Smooth muscle cell of bladder (primary cell): ENCODE measurements at places on chromosomes 1 and 21. TPM values are rescaled to one million over a fixed set of nuclear protein-coding genes. Genes with fewer than 3 reads are reported as not detected.

AVPR1B gene
- not detected in 2 replicates for total RNA-seq

CCDC190 gene
- total RNA-seq = 0.14 TPM in 1 of 2 replicates, not detected in the other

CYP4B1 gene
- not detected in 2 replicates for total RNA-seq

ACTL8 gene
- under 0.01 and 0.09 TPM in 2 replicates for total RNA-seq

ANKRD45 gene
- 0.14 TPM in 1 of 2 replicates, not detected in the other for total RNA-seq

KIAA1614 gene
- 6.7 and 7.0 TPM in 2 replicates for total RNA-seq

CACNA1S gene
- not detected in 2 replicates for total RNA-seq

CD1E gene
- total RNA-seq = not detected in 2 replicates

CD53 gene
- total RNA-seq = not detected in 2 replicates

OR6K3 gene
- not detected in 2 replicates for total RNA-seq

CAMSAP2 gene
- 19.5 and 19.9 TPM in 2 replicates for total RNA-seq

WARS2 gene
- 16.5 and 20.5 TPM in 2 replicates for total RNA-seq

TDRD5 gene
- not detected in 2 replicates for total RNA-seq

TTC39A gene
- total RNA-seq = 0.28 and 0.74 TPM in 2 replicates

TCEA3 gene
- 11.1 and 19.6 TPM in 2 replicates for total RNA-seq

NENF gene
- 48.4 and 52.0 TPM in 2 replicates for total RNA-seq

CD1B gene
- total RNA-seq = not detected in 2 replicates

FNDC5 gene
- 1.8 and 4.0 TPM in 2 replicates for total RNA-seq

SLAMF8 gene
- not detected in 2 replicates for total RNA-seq

GREM2 gene
- 7.8 and 10.0 TPM in 2 replicates for total RNA-seq

LENEP gene
- 0.18 and 0.28 TPM in 2 replicates for total RNA-seq

OR2L13 gene
- not detected in 2 replicates for total RNA-seq

RNF186 gene
- not detected in 2 replicates for total RNA-seq

IRF6 gene
- 0.09 and 0.14 TPM in 2 replicates for total RNA-seq

GIPC2 gene
- 0.09 and 0.14 TPM in 2 replicates for total RNA-seq

ADAMTSL4 gene
- 3.6 and 4.8 TPM in 2 replicates for total RNA-seq

C4BPA gene
- total RNA-seq = under 0.01 TPM in 1 of 2 replicates, not detected in the other

HES5 gene
- total RNA-seq = not detected in 2 replicates

MAEL gene
- total RNA-seq = under 0.01 TPM in 1 of 2 replicates, not detected in the other

BCL2L15 gene
- 0.09 and 0.14 TPM in 2 replicates for total RNA-seq

IL12RB2 gene
- total RNA-seq = not detected in 2 replicates

FCAMR gene
- not detected in 2 replicates for total RNA-seq

SPATA45 gene
- 0.28 TPM in 1 of 2 replicates, not detected in the other for total RNA-seq

KCNE1 gene
- 0.55 and 0.85 TPM in 2 replicates for total RNA-seq

BCAN gene
- total RNA-seq = not detected in 2 replicates

C1orf226 gene
- total RNA-seq = under 0.01 TPM in 2 replicates

FCRL1 gene
- total RNA-seq = not detected in 2 replicates

CTSK gene
- 89.3 and 116 TPM in 2 replicates for total RNA-seq

PGLYRP4 gene
- total RNA-seq = not detected in 2 replicates

BSND gene
- total RNA-seq = not detected in 2 replicates

F3 gene
- 59.4 and 223 TPM in 2 replicates for total RNA-seq

LCE1B gene
- not detected in 2 replicates for total RNA-seq

TGFB2 gene
- 9.0 and 15.6 TPM in 2 replicates for total RNA-seq

GBP6 gene
- total RNA-seq = under 0.01 TPM in 1 of 2 replicates, not detected in the other

APOBEC4 gene
- not detected in 2 replicates for total RNA-seq

OR2T10 gene
- not detected in 2 replicates for total RNA-seq

IFNLR1 gene
- total RNA-seq = not detected in 2 replicates

VHLL gene
- total RNA-seq = 0.28 TPM in 1 of 2 replicates, not detected in the other

LAD1 gene
- 0.28 TPM in 1 of 2 replicates, not detected in the other for total RNA-seq

OR2T35 gene
- total RNA-seq = not detected in 2 replicates

HEYL gene
- total RNA-seq = 0.09 TPM in 1 of 2 replicates, not detected in the other
